Osteocyte (in vitro differentiated cells): ENCODE measurements at places on chromosomes 13 and 19. TPM values are rescaled to one million over a fixed set of nuclear protein-coding genes. Genes with fewer than 3 reads are reported as not detected.

The FRY gene
- total RNA-seq, result 1.1 and 2.0 TPM in 2 replicates

The SCGB2B2 gene
- 0.24 and 0.78 TPM in 2 replicates for total RNA-seq

DNA sequence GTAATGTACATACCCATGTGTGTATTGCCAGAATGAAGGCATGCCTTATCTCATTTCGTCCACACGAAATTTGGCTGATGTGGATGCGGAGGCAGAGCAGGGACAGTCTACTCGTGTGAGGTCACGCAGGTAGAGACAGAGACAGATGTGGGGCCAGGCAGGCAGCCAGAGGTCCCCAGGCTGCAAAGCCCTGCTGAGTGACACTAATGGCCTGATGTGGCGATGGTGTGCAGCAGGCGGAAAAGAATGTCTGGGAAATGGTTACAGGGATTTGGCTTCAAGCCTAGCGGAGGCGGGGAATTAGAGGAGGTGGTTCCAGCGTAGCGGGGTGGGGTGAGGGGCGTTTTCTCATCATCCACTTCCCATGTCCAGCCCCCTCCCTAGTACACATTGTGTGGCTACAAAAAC lies 4.2 kb upstream of the IZUMO2 start:
- no peak overlapping the region for H3K4me3 ChIP-seq
- no peaks in the 10 kb centered on the region for H3K36me3 ChIP-seq
- no peak overlapping the region for H3K27ac ChIP-seq
- no peaks in the 10 kb centered on the region for H3K4me1 ChIP-seq

DNA sequence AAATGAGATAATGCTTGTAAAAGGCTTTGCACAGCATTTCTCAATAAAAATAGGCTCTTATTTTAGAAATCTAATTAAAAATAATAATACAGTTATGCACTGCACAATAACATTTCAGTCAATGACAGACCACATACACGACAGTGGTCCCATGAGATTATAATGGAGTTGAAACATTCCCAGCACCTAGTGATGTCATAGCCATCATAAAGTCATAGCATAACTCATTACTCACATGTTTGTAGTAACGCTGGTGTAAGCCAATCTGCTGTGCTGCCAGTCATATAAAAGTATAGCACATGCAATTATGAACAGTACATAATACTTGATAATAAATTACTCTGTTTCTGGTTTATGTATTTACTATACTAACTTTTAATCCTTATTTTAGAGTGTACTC lies 12.7 kb upstream of the SERPINE3 start:
- no peak overlapping the region for H3K4me3 ChIP-seq
- no peak for DNase-seq
- no peaks in the 10 kb centered on the region for H3K4me1 ChIP-seq
- H3K36me3 ChIP-seq, result no peaks in the 10 kb centered on the region

DNA sequence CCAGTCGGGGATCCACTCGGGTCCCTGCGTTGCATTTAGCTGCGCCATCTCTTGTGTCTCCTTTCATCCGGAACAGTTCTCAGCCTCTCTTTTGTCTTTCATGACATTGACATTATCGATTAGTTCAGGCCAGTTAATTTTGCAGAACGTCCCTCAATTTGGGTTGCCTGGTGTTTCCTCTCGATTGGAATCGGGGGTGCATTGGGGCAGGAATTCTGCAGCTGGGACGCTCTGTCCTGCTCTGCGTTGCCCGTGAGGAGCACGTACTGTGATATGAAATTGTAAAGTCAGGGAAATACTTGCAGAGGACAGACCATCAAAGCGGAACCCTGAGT lies 22.4 kb downstream of the MARK4 start:
- peaks cover 24% of the 10 kb centered on the region for H3K36me3 ChIP-seq
- no peaks in the 10 kb centered on the region for H3K27me3 ChIP-seq
- no peak overlapping the region for H3K27ac ChIP-seq
- DNase-seq, result no peak
- H3K4me1 ChIP-seq, result peaks cover 3% of the 10 kb centered on the region
- no peak overlapping the region for H3K4me3 ChIP-seq
